ENCODE measurements at places on chromosomes 13 and 19.

DNA sequence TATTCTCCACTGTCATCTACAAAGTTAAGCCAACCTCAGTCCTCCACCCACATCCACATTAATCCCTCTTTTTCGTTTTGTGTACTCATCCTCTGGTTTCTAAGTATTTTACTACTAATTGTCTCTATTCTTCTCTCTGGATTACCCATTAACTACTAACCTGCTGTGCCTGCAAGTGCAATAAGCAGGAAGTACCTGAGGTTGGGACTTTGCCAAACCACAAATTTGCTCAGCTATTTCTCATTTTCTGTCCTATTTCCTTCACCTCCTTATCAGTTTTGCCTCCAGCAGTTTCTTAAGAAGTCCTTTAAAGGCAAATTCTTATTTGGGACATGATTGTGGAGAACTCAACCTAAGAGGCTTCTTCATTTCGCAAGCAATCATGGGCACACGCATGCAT is 1708.9 kb downstream of the SLITRK5 start:
- DNase-seq = no peak

GRCh38 chr19:16061943-16062342 is 14.4 kb upstream of the TPM4 start:
- DNase-seq = no peak

GRCh38 chr19:4089400-4089908 is 22.8 kb upstream of the ZBTB7A start:
- DNase-seq = no peak

DNA sequence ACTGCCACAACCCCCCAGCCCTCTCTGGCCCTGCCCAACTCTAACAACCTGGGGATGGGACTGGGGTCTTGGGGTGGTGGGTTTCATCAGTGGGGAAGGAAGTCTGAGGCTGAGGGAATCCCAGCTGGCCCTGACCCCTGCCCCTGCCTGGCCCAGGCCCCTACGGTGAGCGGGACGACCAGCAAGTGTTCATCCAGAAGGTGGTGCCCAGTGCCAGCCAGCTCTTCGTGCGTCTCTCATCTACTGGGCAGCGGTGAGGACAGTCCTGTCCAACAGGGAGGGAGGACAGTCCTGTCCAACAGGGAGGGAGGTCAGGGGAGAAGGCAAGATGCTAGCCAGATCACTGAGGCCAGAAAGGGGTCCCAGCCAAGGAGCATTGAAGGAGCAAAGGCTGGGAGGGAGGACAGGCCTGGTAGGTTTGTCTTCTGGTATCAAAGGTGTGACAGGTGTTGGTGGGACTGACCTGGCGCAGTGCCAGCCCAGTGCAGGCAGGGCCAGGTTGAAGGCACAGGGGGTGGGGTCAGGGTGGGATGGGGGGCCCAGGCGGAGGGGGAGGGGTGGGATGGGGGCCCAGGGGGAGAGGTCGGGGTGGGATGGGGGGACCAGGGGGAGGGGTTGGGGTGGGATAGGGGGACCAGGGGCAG is 12.1 kb upstream of the LTBP4 start:
- no peak for DNase-seq

- DNase-seq = no peak
These were observed 47.4 kb downstream of the BBC3 start for GRCh38 chr19:47183601-47184000.

All from cortex of kidney (tissue), 1 donor.